Body of pancreas (tissue), 4 donors: ENCODE measurements at places on chromosomes 13 and 19. TPM values are rescaled to one million over a fixed set of nuclear protein-coding genes. Genes with fewer than 3 reads are reported as not detected.
A peak's percentile ranks its signal among the peaks of the same experiment; 100 is the strongest.

GRCh38 chr13:73602295-73602694 is 531.9 kb downstream of the KLF12 start:
- DNase-seq, result no peak

DNA sequence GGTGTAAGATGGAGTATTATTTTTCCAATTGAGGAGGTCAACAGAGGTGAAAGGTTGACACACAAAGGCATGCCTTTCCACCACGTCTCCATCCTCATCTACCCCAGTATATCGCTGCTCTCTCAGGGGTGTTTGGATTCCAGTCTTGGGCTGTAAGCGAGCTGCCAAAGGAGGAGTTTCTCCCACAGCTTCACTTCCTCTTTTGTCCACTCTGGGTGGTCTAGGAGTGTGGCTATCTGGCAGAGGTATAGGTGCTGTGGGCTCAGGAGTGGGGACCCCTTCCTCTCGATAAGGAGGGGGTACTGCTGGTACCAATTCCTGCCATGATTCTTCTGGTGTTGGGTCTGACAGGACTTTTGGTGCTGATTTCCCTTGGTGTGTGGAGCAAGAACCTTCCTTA is 39.4 kb downstream of the ZNF846 start:
- no peak for DNase-seq

GRCh38 chr13:37361608-37362007 is 237.0 kb downstream of the POSTN start:
- DNase-seq, result no peak

DNA sequence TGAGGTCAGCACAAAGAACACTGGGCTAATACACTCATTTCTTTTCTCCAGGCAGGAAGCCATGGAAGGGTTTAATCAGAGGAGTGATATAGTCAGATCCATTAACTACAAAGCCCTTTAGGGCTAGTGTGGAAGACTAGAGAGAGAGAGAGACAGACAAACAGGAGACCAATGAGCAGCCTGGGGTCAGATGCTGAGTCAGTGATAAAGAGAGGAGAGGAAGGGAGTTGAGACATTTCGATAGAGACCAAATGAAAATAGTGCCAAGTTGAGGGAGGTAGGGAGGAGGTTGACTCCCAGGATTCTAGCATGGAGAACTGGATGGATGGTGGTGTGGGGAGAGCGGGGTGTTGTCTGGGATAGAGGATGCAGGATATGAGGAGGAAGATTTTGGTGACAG is 18.2 kb downstream of the ZNF473 start:
- DNase-seq, result no peak

GRCh38 chr13:45040622-45041021 is 51.3 kb downstream of the GPALPP1 start:
- no peak for DNase-seq

DNA sequence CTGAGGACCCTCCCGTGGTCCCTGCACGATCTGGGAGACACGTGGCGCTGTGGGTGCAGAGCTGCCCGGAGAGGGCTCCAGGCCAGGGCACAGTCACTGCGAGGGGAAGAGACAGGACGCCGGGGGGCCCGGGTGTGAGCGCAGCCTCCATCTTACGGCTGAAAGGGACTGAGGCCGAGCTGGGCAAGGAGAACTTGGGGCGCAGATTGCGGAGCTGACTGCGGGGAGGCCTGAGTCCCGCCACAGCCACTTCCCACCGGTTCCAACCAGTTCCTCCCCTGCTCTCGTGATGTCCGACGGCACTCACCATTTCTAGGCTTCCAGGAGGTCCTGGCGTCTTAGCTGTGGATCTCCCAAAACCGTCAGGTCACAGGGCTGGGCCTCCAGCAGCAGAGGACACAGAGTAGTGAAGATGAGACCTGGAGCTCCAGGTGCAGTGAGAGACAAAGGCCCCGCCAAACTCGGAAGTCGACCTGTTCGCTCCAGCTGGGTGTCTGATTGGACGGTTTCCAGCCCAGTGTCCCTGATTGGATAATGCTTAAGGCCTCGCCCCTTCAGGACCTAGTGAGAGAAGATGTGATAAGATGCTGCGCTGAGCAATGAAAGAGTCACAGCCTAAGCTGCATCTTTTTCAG is 4.8 kb upstream of the ZNF253 start:
- DNase-seq, result peak; percentile 41

GRCh38 chr13:23356368-23356767 is 77.1 kb downstream of the SACS start:
- DNase-seq, result no peak

- DNase-seq, result no peak
These were observed 20.1 kb upstream of the EBPL start for GRCh38 chr13:49711218-49711863.

DNA sequence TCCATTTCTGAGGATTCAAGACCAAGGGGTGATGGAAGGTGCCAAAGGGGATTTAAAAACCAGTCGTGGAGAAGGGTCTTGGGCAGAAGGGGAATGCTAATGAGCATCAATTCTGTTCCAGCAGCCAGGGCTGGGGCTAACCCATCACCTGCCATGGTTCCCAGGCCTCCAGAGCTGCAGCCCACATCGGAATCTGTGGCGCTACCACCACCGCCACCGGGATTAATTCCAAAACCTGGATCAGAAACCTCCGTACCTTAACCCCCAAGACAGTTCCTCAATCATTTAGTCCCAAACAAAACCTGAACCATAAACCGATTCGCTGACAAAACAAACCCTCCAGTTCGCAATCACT is 583 bp downstream of the ZNF615 start:
- peak; percentile 21 for DNase-seq

DNA sequence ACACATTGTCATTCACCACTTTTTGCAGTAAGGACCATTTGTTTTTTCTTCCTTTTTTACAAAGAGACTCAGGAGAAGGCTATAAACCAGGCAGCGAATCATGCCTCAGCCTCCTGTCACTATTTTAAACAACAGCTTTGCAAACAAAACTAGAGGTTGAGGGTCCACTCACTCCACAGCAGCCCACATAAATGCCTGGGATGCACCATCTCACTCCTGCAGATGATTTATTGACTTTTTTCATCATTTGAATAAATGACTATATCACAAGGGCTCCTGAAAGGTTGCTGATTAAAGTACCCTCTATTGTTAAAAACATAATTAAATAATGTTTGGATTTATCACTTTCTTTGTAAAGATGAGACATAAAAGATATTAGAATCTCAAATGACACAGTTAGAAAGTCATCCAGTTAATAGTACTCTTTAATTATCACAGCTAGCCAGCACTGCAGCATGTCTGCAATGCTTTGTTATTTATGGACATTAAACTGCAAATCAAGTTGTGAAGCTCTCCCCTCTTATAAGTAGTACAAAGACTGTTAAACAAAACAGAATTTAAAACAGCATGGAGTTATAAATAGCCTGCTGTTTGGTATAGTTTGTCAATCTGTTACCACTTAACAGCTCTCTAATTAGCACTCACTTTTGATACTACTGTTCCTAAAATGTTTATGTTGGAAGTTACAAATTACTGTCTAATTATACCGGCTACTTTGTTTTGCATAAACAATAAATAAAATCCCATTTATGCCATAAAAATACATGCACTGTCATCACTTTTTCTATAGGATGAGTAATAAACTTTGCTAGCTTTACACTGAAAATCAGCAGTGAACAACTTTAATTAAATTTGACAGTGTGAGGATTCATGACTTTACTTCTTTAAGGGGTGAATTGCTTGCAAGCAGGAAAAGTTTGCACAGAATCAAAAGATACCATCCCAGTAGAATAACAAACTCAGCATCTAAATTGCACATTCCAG is 853.2 kb downstream of the UQCRFS1 start:
- DNase-seq, result no peak

DNA sequence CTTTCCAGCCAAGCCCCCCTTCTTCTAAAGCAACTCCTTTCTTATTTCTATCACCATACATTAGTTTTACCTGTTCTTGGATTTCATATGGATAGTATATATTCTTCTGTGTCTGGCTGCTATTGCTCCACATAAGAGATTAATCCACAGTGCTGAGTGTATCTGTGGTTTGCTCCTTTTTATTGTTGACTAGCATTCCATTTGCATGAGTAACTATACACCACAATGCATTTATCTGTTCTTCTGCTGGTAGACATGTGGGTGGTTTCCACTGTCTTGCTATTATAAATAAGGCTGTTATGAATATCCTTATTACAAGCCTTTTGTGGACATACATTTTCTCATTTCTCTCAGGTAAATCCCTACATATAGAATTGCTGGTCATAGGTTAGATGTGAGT is 138.2 kb downstream of the SLC7A1 start:
- DNase-seq, result no peak

The IRF2BP1 gene
- 24.1 TPM for total RNA-seq

The KLF2 gene
- total RNA-seq, result 13.2 TPM

The SHISA7 gene
- total RNA-seq, result not detected

The ZNF66 gene
- total RNA-seq, result 7.8 TPM

The FFAR1 gene
- 2.3 TPM for total RNA-seq

The ZNF93 gene
- total RNA-seq, result 2.3 TPM

The IRGC gene
- not detected for total RNA-seq

The B3GNT8 gene
- total RNA-seq, result 3.6 TPM

The FXYD1 gene
- 1.6 TPM for total RNA-seq

The PRR19 gene
- total RNA-seq, result not detected

The OVOL3 gene
- not detected for total RNA-seq

The PCCA gene
- total RNA-seq, result 45.2 TPM

The PIP5K1C gene
- 16.6 TPM for total RNA-seq

The TEX26 gene
- not detected for total RNA-seq
